ENCODE measurements at places on chromosomes 1 and 21.

- no peak for DNase-seq
Measured at GRCh38 chr1:228006786-228007048, at the start of gene WNT3A. WNT3A (plus strand) TSS chr1:228006998; CDS start chr1:228007129, 131 bp downstream.

DNA sequence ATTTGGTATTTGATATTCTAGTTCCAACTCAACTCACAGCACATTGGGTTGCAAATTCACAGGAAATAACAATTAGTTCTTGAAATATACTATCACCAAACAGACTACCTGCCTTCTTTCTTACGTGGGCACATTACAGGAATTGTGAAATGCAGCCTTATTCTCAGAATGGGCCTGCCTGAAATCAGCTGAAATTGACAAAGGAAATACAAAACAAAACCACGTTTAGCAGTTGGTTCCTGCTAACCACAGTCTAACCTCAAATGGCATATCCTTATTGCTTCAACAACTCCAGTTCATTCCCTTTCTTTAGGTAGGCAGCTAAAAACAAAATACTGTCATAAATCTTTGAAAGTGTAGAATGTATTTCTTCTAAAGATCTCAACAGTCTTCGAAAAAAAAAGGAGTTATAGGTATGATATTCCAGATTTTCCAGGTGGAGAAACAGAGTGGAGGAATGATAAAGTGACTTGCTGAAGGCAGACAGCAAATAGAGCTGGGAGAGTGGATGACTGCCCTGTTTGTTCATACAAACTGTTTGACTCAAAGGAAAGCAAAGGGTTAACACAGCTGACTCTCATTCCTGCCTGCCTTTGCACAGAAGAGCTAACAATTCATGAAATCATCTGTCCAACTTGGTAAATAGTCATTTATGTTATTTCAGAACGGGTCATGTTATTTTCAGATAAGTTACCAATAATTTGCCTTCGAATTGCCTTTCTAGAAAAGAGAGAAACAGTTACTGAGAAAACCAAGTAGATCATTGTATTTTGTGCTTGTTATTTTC lies 1.6 kb upstream of the GREM2 start:
- DNase-seq, result no peak

DNA sequence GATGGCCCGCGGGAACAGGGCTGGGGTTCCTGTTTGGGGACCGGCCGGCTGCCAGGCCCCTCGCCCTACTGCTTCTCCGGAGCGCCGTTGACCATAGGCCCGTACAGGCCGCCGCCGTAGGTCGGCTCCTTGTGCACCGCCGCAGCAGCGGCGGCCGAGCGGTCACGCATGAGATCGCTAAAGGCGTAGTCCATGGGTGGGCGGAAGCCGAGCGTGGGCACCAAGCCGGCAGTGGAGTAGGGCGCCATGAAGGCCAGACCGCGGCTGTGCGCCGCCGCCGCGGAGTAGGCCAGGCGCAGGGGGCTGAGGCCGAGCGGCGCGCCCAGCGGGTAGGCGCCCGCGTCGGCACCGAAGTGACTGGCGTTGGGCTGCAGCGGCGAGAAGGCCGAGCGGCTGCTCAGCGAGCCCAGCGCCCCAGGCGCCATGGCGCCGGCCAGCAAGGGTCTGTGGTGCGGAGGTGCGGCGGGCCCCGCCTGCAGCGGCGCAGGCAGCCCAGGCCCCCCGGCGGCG lies 4.6 kb downstream of the DMRTA2 start:
- DNase-seq, result no peak

DNA sequence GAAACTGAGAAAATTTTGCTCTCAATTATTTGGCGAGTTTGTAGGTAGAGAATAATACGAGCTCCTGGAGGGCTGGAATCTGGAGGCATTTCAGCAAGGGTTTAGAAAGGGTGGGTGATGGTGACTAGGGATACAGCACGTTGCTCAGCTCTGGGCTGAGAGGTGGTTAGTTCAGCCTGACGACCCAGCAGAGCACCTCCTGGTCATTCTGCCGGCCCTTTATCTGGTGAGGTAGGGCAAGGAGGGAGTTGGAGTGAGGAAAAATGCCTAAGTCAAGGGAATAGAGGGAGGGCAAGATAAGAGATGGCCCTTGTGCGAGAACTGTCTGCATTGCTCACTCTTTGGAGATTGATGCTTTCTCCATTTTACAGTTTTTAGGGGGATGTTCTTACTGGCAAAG lies 19.1 kb downstream of the GALNT2 start:
- no peak for DNase-seq

DNA sequence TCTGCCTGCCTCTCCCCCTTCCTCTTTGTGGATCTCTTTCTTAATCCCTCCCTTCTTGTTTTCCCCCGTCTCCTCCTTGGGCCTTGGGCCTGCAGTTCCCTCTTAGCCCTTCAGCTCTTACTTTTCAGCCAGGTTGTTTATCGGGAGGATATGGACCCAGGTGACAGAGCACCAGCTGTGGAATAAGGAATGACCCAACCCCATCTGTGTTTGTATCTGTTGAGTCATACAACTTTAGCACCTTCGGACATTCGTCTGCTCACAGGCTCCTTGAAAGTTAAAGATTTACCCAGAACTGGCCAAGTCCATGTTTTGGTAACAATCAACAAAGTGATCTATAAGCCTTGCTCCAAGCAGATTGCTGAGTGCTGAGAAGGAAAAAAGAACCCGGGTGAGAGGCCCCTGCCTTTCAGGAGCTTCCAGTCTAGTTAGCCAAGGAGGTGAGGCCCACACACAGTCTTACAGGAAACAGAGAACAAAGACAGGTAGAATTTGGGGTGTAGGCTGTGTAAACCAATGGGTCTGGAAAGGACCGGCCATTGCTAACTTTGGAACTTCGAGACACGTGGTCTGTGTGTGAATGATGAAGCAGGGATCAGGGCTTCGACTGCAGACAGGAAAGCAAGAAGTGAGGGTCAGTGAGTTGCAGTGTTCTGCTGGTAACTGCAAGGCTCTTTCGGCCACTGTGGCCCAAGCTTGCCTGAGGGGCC lies 66.7 kb upstream of the F3 start:
- DNase-seq, result peak; percentile 24

- DNase-seq, result no peak
Measured at GRCh38 chr1:96782206-96782605, 60.6 kb downstream of the PTBP2 start.

- DNase-seq, result no peak
Measured at GRCh38 chr1:183218027-183218618, 32.1 kb downstream of the LAMC2 start.

DNA sequence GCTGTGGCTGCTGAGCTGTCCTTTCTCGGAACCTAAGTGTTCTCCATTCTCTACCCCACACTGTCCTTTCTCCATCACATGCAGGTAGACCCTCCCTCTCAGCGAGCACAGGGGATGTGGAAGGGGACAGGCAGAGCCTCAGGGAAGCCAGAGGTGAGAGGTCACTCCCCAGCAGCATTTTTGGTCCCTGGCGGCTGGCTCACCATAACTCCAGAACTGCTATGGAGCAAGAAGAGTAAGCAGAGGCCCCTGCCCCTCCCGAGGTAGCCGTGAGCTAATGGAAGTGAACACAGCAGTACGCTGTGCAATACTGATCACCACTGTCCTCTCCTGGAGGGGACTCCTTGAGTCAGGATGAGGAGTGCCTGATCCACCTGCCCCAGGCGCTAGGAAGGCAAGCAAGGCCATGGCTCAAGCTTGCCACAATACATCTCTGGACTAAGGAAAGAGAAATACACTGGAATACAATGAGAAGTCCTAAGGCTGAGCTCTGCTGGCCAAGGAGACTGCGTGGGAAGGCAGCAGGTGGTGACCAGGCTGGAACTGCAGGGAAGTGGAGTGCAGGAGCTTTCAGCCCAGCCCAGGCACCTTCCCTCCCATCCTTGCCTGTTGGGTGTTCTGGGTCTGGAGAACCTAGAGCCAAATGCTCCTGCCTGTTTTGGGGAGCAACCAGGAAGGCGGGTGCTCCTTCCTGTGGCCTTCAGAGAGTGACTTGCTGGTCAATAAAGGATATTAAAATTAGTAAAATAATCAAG lies 96.2 kb downstream of the LAMC2 start:
- no peak for DNase-seq

DNA sequence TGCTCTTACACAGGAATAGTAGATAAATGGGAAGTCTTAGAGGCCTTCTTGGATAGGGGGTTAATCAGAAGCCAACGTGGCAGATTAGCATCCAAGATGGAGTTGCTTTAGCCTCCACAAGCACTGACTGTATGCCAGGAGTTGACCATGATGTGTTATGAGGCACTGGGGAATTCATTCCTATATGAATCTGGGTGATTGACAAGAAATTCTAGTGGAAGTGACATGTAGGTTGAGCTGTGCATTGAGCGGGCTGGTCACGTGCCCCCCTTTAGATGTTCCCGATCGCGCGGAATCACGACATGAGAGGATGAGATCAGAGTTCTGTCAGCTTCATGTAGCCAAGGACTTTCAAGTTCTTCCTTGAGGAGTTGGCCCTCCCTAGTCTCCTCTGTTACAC lies 31.7 kb downstream of the GALNT2 start:
- DNase-seq, result no peak

DNA sequence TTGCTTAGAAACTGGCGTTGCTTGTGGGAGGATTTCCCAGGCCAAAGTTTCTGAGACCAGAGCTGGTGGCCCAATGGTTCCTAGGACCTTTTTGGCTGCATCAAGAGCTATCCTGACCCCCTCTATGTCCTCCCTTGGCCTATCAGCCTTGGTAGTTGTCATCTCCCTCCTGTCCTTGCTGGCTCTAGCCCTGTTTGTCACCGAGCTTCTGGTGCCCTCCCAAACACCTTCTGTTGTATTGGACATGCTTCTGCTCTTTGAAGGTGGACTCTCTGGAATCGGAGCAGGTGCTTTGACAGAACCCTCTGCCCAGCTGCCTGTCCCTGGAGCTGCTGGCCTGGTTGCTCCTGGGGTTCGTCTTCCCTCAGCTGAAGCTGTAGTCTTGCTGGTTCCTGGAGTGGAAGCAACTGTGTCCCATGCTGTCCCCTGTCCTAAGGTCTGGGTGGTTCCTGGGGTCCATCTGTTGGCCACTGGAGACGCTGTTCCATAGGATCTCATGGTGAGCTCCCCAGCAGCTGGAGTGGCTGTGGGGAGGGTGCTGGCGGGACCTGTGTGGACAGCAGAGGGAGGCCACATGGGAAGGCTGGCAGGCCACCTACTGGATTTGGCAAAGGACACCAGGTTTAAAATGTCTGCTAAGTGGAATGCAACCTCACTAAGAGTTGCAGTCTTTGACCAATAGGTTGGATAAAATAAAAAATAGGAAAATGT lies 9.4 kb downstream of the FCAMR start:
- no peak for DNase-seq
